Stimulated activated CD8-positive, alpha-beta memory T cell treated with anti-CD3 and anti-CD28 coated beads, Interleukin-2, amount 100 ng/mL, for 48 hours (primary cell): ENCODE measurements at places on chromosomes 3 and 15.

DNA sequence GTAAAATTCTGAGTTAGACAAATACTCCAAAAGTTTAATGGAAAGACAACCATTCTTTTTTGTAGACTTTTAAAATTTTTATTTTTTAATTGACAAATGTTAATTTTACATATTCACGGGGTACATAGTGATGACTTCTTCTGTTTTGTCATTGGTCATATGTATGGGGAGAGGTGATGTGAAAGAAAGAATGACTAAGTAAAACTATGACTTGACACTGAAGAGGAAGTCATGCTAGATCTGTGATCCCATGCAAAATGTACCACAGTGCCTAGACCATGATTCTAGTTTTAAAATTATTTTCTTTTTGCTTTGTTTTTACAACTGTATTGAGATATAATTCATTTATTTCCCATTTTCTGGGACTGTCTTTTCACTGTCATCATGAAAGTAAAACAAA is 281.6 kb downstream of the MBNL1 start:
- no peak for DNase-seq

DNA sequence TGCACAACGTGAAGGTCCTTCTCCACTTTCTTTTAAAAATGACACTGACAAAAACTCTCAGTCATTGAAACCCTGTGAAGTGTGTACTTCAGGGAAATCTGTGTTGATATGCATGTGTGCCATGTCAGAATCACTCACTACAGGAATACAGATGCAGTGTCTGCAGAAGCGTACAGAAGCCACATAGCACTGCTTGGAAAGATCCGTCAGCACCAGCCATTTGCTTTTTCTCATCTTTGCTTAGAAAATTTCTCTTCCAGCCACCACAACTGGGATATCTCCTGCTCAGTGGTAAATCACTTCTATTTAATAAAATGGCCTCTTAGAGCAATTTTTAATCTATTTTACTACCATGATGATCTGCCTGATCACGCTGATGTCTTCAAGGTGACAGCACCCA is 91.3 kb upstream of the ARHGEF26 start:
- no peak for DNase-seq

GRCh38 chr3:127767126-127767525 is 55.2 kb downstream of the MGLL start:
- DNase-seq = no peak

GRCh38 chr3:15804553-15805095 is 6.8 kb upstream of the ANKRD28 start:
- no peak for DNase-seq

DNA sequence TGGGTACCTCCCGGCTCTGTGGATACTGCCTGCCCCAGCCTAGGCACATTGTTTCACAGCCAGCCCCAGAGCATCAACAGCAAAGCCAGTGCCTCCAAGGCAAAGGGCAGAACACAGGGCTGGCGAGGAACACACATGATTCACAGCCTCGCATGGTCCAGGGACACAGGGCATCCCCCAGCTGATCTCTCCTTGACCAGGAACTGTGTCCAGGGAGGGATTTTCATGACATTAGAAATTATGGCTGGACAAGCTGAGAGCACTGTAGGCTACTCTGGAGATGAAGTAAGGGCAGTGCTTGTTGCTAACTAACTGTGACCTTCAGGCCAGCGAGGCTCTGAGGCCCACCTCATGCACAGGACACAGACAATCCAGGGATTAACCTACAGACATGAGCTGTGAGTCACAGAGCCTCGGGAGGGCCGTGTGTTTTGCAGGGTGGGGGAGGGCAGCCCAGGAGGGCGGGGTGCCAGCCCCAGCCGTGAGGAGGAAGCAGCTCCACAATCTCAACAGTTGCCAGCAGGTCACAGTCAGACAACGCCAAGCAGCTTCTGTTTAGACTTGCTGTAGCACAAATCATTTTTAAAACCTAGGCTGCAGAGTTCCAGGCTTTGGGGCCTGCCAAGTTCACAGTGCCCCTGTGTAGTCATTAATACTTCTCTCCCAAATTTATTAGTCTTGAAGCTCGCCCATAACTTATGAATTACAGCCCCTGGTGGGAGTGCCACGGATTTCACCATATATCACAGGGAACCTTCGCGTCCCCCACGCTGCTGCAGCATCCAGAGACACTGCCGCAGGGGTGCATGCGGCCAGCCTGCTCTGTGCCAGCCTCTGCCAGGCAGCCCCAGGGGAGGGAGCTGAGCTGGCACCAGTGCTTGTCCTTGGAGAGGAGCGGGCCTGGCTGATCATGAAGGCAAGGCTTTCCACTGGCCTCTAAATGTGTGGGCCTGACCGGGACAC is 114.7 kb downstream of the ETFA start:
- no peak for DNase-seq

- no peak for DNase-seq
Measured at GRCh38 chr15:86121568-86122225, 42.0 kb downstream of the AGBL1 start.

DNA sequence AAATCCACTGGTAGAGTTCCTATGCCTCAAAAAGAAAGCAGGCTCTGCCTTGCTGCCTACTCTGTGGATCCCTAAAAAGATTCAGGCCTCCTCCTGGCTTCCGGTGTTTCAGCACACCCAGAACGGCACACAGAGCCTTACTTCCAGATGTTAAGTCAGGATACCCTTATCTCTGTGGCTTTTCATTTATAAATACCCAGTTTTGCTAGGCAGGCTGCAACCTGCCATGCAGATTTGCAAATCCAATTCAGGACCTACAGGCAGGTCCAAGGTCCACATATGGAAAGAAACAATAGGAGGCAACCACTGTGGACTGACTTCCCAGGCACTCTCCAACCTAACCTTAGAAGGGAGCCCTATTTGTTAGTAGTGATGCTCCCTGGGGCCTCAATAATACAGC is 30.7 kb downstream of the EFL1 start:
- DNase-seq = no peak

- no peak for DNase-seq
Measured at GRCh38 chr15:88646088-88646405, 7.2 kb downstream of the ISG20 start.

DNA sequence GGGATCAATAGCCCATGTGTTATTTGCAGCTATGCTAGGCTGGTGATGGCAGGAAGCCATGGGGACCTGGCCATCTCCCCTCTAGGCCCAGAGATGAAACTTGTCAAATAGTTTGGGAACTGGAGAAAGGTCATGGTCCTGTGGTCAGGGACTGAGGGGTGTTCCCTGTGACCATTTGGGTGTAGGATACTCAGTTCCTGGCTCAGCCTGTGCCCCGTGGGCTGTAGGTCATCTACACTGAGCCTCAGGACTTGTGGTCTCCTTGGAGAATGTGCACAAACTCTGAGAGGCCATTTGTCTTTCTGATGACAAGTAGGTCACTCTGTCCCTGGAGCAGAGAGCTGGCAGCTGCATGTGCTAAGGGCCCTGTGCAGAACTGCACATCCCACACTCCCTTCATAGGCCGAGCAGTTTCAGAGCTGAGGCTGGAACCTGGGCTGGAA is 17.5 kb downstream of the GASK1A start:
- DNase-seq = no peak

DNA sequence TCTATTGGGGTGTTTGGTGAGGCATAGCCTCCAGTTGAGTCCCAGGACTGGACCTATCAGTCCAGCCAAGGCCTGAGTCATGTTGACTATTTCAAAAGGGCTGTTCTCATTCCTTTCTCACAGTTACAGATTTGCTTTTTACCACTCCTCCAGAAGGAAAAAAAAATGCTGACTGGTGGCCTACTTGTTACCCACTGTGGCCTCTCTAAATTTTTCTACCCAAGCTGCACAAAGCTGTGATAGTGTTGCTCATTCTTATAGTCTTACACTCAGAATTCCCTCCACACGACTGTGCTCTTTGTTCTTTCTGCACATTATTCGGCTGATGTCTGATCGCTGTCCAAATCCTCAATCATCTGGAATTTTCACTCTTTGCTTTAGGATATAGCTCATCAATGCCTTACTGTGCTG is 1142.2 kb downstream of the IGSF11 start:
- DNase-seq = no peak
